ENCODE measurements at places on chromosomes 3 and 15.

- no peak for DNase-seq
Measured at GRCh38 chr3:120448756-120449155, 2.0 kb downstream of the FSTL1 start.

GRCh38 chr3:56122911-56123310, 345.4 kb downstream of the ERC2 start:
- no peak for DNase-seq

DNA sequence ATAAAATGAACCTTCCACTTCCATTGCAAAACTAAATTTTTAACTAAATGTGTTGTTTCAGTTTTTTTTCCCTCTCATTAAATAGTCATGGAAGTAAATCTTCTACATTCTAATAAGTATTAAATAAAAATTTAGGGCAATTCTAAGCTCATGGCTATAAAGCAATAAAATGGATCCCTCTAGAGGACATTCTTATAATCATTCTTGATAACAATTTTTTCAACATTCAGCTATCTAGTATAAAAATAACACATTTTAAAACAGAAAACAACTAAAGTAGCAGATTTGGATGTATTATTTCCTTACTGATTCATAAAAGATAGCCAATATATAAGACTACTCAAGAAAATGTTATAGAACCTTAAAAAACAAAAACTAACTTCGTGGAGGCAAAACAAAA, 393.1 kb downstream of the PLOD2 start:
- DNase-seq = no peak

GRCh38 chr15:34591306-34591705, 7.9 kb upstream of the GOLGA8B start:
- DNase-seq = no peak

- peak; percentile 22 for DNase-seq
Measured at GRCh38 chr3:16048435-16049318, 125.8 kb upstream of the GALNT15 start.

- DNase-seq = no peak
Measured at GRCh38 chr3:114104414-114104813, 47.9 kb downstream of the QTRT2 start.

- no peak for DNase-seq
Measured at GRCh38 chr15:67080118-67080899, 14.9 kb downstream of the SMAD3 start.

DNA sequence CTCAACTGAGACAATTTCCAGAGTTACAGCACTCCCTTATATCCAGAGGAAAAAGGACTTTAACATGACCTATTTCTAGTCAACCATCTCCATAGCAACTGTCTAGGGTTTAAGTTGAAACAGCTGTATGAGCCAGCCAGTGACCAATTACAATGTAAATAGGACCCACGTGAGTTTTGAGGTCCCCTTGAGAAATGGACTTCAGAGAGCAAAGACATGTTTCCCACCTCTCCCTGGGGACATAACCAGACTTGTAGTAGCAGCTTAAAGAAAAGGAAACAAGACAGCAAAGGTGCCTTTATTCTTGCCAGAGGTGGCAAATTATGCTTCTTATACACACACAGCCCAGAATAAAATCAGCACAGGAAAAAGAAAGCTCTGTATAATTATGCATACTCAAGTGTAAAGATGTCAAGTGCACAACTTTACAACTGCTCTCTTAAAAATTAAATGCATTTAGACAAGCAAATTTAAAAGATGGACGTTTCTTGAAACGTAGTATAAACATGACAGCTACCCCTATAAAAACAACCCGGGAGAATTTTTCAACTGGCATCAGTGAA, 40.2 kb downstream of the SUMF1 start:
- no peak for DNase-seq

GRCh38 chr15:21267671-21268395, 172.5 kb downstream of the POTEB3 start:
- no peak for DNase-seq

DNA sequence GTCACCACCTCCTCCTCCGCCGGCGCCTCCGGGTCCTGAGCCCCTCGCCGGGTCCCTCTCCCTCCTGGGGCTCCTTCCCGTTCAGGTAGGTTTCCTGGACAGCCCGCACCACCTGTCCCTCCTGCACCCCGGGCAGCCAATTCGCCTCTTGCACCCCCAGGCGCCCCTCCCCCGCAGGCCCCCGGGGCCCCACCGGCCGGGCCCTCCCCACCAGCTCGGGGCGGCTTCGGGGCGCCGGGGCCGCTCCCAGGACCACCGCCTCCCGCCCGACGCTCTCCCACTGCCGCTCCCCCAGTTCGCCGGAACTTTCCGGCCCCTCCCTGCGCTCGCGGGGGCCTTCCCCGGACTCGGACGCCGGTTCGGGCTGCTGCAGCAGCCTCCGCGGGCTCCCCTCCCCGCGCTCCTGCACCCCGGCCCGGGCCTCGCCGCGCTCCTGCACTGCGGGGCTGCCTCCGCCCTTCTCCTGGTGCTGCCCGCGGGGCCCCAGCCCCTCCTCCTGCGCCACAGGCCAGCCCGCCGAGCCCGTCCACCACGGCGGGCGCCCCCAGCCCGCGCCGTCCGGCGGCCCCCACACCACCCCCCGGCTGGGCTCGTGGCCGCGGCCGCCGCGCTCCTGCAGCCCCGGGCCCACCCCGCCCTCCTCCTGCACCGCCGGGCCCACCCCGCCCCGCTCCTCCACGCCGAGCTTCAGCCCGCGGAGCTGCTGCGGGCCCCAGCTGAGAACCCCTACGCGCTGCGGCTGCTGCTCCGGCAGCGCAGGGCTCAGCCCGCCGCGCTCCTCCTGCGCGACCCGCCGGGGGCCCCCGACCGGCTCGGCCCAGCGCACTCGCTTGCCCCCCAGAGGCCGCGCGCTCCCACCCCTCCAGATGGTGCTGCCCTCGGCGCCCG, 587 bp upstream of the TNK2 start:
- DNase-seq = no peak

DNA sequence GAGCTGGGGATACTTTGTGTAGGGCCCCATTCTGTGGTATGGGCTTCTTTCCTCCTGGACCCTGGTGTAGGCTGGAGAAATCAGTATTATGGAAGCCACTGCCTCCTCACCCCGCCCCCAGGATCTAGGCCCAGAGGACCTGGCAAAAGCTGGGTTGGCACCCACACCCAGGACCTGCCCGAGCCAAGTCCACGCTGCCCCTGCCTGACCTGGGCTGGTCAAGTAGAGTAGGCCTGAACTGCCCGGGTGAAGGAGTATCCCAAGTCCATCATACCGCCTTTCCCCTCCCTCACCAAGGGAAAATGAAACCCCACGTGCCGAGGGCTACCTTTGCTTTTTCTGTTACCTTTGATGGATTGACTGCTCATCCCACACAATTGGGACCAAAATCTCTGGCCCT, 37.7 kb upstream of the TRAK1 start:
- no peak for DNase-seq

GRCh38 chr3:117547956-117548550, 838.5 kb downstream of the TUSC7 start:
- DNase-seq = no peak

- DNase-seq = no peak
Measured at GRCh38 chr3:141353652-141354495, 14.4 kb upstream of the ZBTB38 start.

- no peak for DNase-seq
Measured at GRCh38 chr3:104642827-104643226, 723.9 kb upstream of the ALCAM start.

DNA sequence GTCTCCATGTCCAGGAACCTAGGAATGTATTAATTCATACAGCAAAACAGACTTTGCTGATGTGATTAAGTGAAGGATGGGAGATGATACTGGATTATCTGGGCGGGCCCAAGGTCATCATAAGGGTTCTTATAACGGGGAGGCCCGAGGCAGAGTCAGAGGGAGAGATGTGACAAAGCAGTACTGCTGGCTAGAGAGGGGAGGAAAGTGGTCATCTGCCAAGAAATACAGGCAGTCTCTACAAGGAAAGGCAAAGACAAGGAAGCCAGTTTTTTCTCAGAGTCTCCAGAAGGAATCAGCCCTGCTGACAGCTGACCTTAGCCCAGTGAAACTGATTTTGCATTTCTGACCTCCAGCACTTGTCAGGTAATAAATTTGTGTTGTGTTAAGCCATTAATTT, 66.2 kb upstream of the CORO2B start:
- no peak for DNase-seq

DNA sequence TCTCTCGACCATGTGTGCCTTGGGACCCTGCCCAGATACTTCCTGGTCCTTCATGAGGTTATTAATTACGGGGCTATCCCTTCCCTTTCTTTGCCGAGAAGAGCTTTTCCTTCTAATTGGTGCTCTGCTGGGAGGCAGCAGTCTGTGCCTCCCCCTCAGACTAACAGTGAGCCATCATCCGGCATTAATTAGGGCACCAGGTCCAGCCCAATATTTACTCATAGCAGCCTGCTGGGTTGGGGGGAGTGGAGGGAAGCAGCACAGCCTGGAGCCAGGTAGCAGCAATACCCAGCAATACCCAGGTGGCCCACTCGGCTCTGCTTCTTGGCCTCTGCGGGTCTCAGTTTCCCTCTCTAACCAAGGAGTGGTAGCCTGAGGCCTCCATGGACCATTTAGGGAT, 20.1 kb downstream of the CACNA2D2 start:
- no peak for DNase-seq

- no peak for DNase-seq
Measured at GRCh38 chr3:154758109-154758868, 321.8 kb upstream of the MME start.

DNA sequence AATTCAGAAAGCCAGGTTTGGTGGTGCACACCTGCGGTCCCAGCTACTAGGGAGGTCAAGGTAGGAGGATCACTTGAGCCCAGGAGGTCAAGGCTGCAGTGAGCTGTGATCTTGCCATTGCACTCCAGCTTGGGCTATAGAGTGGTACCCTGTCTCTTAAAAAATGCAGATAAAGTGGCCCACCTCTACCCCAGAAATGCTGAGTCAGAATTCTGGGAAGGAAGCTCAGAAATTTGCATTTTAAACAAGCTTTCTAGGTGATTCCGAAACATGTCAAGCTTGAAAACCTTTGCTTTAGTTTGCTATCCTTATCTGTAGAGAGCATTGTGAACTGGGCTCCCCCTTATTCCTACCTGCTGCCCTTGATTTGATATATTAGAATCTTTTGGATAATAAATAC, 7.7 kb downstream of the MED12L start:
- DNase-seq = no peak

- no peak for DNase-seq
Measured at GRCh38 chr3:127853681-127854080, 31.4 kb upstream of the MGLL start.

GRCh38 chr3:141797819-141798447, 34.7 kb downstream of the GRK7 start:
- no peak for DNase-seq

DNA sequence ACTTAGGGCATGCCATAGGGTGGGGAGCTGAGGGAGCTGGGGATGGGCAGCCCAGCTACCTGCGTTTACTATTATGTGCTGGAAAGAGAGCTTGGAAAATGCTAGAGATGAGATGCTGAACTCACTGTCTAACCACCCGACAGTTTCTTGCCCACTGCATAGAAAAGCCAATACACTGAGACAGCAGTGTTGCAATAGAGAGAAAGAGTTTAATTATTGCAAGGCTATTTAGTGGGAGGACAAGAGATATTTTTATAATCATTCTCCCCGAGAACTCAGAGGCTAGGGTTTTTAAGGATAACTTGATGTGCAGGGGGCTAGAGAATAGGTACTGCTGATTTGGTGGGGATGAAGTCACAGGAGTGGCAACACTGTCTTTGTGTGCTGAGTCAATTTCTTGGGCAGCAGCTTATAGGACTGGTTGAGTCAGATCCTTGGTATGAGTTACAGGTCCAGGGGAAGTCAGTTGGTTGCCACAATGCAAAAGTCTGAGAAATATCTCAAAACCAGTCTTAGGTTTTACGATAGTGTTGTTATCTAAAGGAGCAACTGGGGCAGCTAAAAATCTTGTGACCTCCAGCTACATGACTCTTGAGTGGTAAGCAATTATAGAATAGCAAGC, 205.9 kb downstream of the GABRG3 start:
- DNase-seq = no peak

Data from anterior cingulate cortex (tissue), 58 donors.